ENCODE measurements at places on chromosomes 12 and 14.

- no peak for DNase-seq
Observed at GRCh38 chr14:102731871-102732800, 45.1 kb upstream of the TRAF3 start.

DNA sequence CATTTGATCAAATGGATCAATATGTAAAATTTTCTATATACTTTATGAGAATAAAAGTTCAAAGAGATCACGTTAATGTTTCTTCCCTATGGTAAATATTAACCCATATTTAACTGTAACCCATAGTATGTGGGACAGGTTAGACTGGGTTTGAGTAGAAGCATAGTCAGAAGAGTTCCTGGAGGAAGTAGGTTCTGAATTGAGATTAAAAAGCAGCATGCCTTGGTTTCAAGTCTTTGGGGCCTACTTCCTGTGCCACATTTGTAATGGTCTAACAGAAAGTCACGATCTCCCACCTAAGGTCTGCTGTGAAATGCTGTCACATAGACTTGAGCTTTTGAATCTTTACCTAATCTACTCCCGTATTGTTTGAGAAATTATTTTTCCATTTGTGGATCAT lies 63.8 kb downstream of the FIGNL2 start:
- DNase-seq = no peak

DNA sequence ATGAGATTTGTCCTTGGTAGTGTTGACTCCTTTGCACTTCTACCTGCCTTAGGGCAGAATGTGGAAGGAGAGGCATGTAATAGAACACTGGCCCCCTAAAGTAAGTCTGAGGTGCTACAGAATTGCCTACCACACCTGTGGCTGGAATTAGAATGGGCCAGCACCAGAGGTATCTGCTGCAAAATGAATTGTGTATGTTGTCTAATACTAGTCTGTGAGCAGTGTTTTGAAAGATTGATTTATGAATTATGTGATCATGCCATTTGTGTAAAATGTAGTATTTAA lies 5.7 kb upstream of the STYX start:
- DNase-seq = no peak

DNA sequence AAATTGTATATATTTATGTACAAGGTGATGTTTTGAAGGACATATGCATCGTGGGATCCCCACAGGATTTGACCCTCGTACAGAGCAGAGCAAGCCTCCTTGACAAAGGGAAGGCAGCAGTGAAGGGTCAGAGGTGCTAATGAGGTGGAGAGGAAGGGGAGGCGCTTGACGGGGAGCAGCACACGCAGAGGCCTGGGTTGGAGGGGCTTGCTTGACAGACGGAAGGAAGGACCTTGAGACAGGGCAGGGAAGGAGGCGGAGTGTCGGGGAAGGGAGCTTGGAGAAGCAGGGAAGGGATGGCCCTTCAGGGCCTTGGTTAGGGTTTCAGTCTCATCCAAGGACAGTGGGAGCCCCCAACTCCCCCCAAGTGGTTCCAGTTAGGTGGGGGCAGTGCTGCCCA lies 52.6 kb downstream of the ZNF664 start:
- no peak for DNase-seq

DNA sequence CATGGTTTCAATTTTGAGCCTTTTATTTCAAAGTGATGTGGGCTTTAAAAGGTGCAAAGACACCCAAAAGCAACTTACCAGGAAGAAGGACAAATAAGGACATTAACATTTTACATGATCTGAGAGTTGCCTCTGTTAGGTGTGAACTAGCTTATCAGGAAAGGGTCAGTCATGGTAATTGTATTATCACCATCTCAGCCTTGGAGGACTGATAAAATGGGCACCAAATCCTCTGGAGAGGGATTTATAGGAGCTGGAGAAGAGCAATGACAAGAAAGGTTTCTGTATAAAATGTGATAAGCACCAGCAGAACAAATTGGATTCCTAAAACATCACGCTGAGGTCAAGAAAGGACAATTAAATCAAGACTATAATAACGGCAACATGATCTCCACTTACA lies 217.7 kb upstream of the PRICKLE1 start:
- DNase-seq = no peak

- DNase-seq = no peak
Observed at GRCh38 chr12:89155826-89156225, 196.5 kb downstream of the DUSP6 start.

DNA sequence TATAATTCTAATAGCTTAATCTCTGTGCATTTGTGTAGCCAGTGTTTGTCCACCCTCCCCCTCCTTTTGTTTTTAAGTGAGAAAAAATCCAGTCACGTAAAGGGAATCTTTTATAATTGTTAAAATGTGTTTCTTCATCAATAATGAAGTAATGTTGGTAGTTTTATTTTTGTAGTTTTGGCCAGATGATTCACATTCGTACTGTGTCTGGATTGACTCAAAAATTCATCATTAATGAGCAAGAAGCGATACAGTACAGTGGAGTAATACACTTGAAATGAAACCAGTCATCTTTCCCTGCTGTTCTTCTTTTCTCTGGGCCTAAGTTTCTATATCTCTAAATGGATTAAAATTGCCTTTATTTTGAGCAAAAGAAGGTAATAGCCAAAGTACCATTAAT lies 86.5 kb downstream of the SRGAP1 start:
- DNase-seq = no peak

DNA sequence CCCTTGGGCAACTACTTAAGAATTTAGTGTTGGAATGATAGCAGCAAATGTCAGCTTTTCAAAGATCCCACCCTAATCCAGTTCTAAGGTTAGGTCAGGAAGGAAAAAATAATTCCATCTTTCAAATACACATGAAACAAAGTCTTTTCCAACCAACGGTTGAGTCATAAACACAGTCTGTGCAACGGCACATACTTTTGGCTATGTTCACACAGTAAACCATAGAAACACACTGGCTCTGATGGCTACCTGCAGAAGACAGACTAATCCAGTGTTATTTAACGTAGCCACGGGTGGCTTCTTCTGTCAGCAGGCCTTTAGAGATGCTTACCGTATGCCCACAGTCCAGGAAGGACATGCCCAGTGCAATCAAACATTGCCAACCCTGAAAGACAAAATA lies 35.7 kb downstream of the HIGD1C start:
- DNase-seq = no peak

DNA sequence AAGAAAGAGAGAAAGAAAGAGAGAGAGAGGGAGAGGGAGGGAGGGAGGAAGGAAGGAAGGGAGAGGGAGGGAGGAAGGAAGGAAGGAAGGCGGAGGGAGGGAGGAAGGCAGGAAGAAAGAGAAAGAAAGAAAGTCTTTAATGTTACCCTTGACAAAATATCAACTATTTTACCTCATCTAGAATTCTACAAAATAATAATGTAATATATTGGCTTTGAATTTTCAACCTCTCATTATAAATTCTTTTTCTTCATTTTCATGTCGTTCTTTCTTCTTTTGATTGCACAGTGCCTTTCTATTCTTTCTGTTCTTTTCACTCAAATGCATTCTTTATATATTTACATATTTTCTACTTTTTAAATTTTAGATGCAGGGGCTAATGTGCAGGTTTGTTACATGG lies 59.5 kb upstream of the GARIN2 start:
- DNase-seq = no peak

- DNase-seq = peak; percentile 94
Observed at GRCh38 chr12:98503592-98504367, 11.6 kb upstream of the TMPO start.

- DNase-seq = no peak
Observed at GRCh38 chr12:121748571-121749265, 36.2 kb downstream of the TMEM120B start.

GRCh38 chr14:75132382-75133086 lies 5.7 kb upstream of the NEK9 start:
- no peak for DNase-seq

- no peak for DNase-seq
Observed at GRCh38 chr14:104545942-104546501, 33.5 kb upstream of the C14orf180 start.

GRCh38 chr14:65002586-65003210 lies 16.0 kb downstream of the FNTB start:
- no peak for DNase-seq

- no peak for DNase-seq
Observed at GRCh38 chr14:93331728-93332396, 974 bp downstream of the BTBD7 start.

- DNase-seq = no peak
Observed at GRCh38 chr14:61315313-61315712, 6.1 kb upstream of the PRKCH start.

DNA sequence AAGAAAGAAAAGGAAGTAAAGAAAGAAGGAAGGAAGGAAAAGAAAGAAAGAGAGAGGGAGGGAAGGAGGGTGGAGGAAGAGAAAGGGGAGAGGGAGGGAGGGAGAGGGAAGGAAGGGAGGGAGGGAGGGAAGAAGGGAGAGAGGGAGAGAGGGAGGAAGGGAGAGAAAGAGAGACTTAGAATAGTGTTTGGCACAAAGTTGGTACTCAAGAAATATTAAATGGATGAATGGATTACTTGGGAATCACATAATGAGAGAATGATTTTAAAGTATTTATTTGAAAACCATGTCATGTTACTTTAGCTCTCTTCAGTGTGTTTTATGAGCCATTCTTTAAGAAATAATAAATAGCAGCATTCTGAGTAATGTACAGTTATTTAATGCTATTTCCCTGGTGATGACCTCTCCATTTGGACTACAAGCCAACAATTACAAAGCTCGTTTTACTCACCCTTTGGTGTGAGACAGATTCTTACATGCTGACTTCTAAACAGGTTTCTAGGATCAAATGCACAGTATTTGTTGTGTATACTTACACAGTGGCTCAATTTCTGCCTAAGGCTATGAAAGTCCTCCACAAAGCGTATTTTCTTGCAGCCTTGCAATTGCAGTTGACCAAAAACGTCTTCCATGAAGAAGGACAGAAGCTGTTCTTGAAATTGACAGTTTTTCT lies 861 bp downstream of the IL26 start:
- DNase-seq = no peak

DNA sequence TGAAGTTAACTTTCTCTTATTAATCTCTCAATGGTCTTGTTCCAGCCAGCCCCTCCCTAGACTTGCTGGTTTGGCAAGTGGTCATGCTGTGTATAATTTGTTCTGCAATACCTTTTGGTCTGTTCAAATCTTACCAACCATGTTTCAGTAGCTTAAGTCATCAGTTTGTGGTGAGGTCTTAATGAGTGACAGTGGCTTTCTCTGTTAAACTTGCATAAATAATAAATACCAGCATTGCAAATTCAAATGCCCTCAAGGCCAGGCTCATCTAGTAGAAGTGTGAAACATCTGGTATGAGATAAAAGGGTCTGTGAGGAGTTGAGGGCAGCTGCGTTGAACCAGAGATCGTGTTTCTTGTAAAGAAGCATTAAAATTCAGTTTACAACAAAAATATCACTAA lies 319.5 kb downstream of the TMEM117 start:
- no peak for DNase-seq

GRCh38 chr12:88802096-88802706 lies 221.9 kb upstream of the KITLG start:
- no peak for DNase-seq

DNA sequence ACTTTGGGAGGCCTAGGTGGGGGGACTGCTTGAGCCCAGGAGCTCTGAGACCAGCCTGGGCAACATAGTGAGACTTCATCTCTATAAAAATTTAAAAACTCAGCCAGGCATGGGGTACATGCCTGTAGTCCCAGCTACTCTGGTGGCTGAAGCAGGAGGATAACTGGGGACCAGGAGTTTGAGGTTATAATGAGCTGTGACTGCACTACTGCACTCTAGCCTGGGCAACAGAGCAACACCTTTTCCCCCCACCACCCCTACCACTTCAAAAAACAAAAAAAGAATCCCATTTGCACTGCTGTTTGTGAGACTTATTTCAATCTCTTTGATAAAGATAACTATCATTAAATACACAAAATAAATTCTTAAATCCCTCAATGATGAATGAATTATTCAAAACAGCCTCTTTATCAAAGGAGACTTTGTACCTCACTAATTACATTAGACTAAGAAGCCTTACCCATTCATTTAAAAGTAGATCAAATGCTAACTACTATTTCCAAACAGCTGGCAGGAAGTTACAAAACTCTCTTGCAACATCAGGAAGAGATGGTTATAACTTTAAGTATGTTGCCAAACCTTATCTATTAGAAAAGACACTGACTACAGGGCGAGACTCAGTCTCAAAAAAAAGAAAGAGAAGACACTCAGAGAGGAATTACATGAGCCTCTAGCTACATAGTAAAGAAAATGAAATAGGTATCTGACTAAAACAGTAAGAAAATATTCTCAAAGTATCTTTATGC lies 14.7 kb downstream of the BLTP3B start:
- DNase-seq = no peak

DNA sequence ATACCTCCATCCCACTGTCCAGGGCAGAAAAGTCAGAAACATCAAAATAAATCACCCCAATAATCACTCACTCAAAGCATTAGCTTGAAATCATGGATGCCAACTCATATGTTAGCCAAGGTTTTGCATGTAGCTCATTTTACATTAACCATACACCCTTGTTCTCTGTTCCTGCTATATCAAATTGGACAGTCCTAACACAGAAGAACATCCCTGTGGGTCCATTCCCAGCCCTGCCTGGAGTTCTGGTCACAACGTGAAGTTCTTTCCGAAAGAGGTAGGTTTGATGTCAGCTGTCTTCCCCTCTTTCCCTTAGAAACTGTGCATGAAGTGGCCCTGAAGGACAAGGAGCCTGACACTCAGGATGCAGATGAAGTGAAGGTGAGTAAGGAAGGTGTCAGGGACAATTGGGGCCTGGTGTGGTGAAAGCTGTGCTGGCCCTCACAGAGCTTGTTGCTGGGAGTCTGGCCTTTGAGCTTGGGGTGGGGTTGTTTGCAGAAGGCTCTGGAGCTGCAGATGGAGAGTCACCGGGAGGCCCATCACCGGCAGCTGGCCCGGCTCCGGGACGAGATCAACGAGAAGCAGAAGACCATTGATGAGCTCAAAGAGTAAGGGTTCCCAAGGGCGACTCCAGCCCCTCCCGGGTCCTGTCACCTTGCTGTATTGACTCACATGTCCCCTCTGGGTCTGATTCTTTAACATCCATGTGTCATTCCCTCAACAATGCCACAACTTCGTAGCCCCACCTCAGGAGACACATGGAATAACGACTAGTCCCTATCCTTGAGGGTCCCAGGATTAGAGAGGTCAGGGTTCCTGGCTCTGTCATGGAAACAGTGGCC lies 15.0 kb upstream of the PIP4K2C start:
- no peak for DNase-seq

DNA sequence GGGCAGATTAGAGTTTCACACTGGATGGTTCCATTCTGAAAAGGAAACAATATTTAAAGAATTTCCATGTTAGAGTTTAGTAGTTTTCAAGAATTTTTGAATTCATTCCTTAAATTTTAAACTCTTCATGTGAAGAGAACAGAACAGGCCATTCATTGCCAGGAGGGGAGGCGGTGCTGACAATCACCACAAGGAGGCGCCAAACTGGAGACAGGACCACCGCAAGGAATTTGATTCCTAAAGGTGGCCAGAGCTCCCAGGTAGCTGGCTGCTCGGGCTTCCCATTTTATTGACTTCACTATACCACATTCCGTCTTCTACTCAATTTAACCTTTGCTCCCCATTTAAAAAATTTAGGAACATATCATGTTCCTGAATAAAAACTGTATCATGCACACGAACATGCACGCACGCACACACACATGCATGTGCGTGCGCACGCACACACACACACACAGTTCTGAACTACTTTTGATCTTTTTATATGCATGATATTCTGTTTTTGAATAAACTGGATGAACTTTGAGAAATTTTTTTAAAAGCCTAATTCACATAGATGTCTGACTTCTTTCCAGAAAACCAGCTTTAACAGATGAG lies 101.2 kb downstream of the NELL2 start:
- peak; percentile 55 for DNase-seq

Measured in activated T-cell treated with anti-CD3 and anti-CD28 coated beads for 1 hour (primary cell).